ENCODE measurements at places on chromosomes 2 and 18.

- no peak for DNase-seq
These were observed 27.0 kb downstream of the KCNJ13 start for GRCh38 chr2:232749331-232749730.

DNA sequence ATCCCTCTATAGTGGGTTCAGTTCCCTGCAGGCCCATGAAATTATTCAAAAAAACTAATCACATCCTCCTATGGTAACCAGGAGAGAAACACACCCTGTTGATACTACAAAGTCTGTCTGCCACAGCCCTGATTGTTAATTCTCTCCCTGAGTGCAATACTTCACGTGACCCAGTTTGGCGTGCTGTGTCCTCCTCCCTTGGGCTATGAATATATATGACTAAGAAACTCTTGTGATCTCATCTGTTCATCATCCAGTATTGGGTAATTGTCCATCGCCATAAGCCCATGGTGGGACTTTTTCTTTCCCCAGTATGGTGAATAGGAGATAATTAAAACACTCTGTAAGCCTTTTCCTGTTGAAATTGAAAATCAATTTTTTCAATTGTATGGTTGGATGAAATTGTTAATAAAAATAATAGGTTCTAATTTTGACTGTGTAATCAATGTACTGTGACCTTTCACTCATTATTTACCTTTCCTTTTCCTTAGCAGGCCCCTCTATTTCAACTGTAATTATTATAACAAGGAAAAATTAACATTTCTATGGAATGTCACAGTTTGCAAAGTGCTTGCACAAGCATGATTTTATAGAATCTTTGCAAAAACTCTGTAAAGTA lies 1822.6 kb downstream of the SUCLG1 start:
- DNase-seq = no peak

- no peak for DNase-seq
These were observed 57.5 kb downstream of the DTNA start for GRCh38 chr18:34767601-34768027.

DNA sequence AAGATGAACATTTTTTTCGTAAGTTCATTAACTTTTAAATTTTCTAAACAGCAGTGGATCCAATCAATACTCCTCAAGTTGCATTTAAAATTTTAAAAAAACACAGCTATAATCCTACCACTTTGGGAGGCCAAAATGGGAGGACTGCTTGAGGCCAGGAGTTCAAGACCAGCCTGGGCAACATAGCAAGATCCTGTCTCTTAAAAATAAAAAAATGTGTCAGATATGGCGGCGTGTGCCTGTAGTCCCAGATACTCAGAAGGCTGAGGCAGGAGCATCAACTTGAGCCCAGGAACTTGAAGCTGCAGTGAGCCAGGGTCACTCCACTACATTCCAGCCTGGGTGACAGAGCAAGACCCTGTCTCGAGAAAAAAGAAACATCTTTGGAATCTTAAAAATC lies 59.8 kb upstream of the RNU4ATAC start:
- no peak for DNase-seq

DNA sequence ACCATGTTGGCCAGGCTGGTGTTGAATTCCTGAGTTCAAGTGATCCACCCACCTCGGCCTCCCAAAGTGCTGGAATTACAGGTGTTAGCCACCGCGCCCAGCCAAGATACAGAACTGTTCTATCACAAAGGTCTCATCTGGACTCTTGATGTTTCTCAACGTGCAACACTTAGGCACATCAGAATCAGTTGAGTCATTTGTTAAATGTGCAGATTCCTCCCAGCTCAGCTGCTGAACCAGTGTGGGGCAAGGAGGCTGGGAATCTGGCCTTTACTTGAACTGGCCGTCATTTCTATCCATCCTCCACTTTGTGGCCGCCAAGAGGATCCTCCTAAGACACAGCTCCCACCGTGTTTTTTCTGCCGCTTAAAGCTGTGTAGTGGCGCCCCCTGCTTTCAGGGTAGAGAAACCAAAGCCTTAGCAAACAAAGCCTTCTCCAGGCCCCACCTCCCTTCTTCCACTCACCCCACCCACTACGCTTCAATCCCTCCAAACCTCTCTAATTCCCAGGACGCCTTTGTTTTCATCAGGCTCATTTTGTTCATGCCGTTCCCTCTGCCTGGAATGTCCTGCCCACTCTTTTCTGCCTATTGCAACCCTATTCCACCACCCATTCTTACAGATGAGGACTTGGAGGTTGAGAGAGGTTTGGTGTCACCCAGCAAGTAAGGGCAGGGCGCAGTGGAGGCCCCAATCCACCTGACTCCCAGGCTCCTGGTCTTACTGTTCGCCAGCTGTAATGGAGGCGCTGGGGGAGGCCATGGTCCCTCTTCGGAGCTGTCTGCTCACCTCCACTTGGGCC lies 776 bp upstream of the SPEG start:
- DNase-seq = no peak

DNA sequence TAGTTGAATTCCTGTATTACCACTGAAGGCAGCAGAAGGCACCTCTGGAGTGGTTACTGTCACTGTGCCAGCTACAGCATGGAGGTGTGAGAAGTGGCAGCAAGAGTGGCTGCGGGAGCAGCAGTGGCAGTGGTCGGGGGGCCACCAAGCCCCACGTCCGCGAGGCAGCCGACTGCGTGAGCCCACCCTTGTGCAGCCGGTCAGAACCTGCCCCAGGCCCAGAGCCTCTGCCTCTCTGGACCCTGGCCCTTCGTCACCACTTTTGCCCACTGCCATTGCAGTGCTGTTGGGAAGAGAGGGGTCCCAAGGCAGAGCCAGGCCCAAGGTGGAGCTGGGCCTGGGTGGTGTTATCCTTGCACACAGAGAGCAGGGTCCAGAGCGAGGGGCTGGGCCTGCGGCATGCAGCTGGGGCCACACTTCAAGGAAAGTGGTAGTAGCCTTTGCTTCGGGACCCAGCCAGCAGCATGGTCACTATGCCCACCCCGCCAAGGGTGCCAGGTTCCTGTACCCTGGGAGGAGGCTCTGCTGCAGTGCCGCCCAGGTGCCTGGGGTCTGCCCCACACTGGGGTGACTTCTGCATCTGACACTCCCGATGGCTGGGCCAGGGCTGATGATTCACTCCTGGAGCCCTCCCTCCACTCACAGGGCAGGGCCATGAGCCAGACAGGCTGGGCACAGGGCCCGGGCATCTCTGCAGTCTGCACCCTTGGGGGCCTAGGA lies 450.1 kb upstream of the LRATD1 start:
- no peak for DNase-seq

DNA sequence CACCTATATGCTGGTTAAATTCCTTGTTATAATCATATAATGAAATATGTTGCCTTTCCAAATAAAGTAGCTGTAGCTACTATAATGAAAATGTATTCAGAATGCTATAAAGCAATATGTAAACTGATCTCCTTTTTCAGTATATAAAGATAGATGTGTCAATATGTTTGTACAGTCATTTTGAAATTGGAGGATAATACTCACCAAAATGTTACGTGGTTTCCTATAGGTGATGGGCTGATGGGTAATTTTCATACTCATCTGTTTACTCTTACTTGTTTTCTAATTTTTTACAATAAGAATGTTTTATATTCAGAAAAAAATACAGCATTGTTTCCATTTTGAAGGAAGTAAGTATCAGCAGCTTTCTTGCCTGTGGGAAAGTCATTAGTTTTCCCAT lies 70.2 kb downstream of the PRKRA start:
- no peak for DNase-seq

Data from stimulated activated naive CD4-positive, alpha-beta T cell treated with Interleukin-2 at 50 U/mL for 16 hours (primary cell).